ENCODE measurements at places on chromosomes 3 and 15.
A peak's percentile ranks its signal among the peaks of the same experiment; 100 is the strongest.

DNA sequence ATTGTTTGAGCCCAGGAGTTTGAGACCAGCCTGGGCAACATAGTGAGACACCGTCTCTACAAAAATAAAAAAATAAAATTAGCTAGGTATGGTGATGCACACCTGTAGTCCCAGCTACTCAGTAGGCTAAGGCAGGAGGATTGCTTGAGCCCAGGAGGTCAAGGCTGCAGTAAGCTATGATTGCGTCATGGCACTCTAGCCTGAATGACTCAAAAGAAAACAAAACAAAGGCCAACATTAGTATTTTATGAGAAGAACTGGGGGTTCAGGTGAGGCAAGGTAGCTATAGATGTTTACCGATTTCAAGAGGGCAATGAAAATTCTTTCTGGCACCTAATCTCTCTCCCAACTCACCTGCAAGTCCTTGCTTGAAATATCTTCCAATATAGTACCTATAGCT, 77.2 kb downstream of the GREM1 start:
- no peaks in the 10 kb centered on the region for H3K27me3 ChIP-seq
- H3K4me1 ChIP-seq, result peaks cover 72% of the 10 kb centered on the region
- peaks cover 19% of the 10 kb centered on the region for H3K36me3 ChIP-seq
- no peak for DNase-seq
- H3K27ac ChIP-seq, result peak overlapping the region; percentile 81

DNA sequence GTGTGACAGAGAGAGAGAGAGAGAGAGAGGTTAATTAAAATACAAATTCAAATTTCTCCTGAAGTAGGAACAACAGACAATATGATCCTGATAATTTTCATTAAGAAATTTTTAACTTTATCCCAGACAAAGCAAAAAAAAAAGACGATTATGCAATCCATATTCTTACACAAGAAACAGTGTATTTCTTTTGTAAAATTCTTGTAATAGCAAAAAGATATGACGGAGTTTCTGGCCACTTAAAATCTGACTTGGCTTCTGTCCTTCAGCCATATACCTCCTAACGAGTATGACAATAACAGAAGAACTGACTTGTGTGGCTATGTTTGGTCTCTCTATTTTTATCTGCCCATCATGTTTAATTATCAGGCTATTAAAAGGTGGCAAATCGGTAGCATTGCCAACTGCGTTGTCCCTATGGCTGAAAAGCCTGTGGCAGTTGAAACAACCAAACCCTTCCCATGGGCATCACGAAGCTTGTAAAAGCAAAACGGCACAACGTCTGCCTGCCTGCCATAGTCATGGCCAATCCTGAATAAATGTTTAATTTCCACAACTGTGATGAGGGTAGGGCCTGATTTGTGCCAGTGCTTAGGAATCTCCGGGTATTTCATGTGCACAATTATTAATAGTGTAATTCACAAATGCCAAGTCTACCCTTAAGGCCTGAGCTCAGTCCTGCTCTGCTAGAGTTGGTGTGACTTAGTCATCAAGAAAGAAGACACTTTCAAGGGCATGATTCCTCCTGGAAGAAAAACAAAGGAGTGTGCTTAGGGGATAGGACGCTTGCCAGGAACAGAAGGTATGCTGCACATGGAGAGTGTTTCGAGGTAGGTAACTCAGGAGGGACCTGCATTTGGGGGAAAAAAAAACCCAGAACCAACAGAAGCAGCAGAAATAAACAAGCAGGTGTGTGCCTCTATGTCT, 1090.2 kb downstream of the FHIT start:
- no peak for DNase-seq
- no peaks in the 10 kb centered on the region for H3K27me3 ChIP-seq
- H3K4me3 ChIP-seq, result no peak overlapping the region
- no peak overlapping the region for H3K27ac ChIP-seq

GRCh38 chr15:101026656-101027272, 107.6 kb downstream of the LRRK1 start:
- peaks cover 16% of the 10 kb centered on the region for H3K4me1 ChIP-seq
- DNase-seq, result no peak
- H3K4me3 ChIP-seq, result no peak overlapping the region
- peaks cover 31% of the 10 kb centered on the region for H3K27me3 ChIP-seq
- H3K36me3 ChIP-seq, result no peaks in the 10 kb centered on the region

- H3K4me1 ChIP-seq, result peaks cover 9% of the 10 kb centered on the region
- no peaks in the 10 kb centered on the region for H3K27me3 ChIP-seq
- H3K4me3 ChIP-seq, result no peak overlapping the region
- DNase-seq, result no peak
- H3K27ac ChIP-seq, result no peak overlapping the region
- H3K36me3 ChIP-seq, result peaks cover 25% of the 10 kb centered on the region
Measured at GRCh38 chr3:149009732-149010131, 18.4 kb downstream of the GYG1 start.

GRCh38 chr3:72523429-72524151, 324.7 kb downstream of the SHQ1 start:
- no peak overlapping the region for H3K4me3 ChIP-seq
- no peak for DNase-seq
- H3K36me3 ChIP-seq, result no peaks in the 10 kb centered on the region

GRCh38 chr3:133970339-133970738, 59.4 kb downstream of the SLCO2A1 start:
- peaks cover 26% of the 10 kb centered on the region for H3K4me1 ChIP-seq
- no peak for DNase-seq
- H3K27ac ChIP-seq, result peak overlapping the region; percentile 34
- H3K4me3 ChIP-seq, result no peak overlapping the region
- peaks cover 42% of the 10 kb centered on the region for H3K36me3 ChIP-seq
- peaks cover 9% of the 10 kb centered on the region for H3K27me3 ChIP-seq

GRCh38 chr15:52031556-52031955, 12.5 kb downstream of the MAPK6 start:
- peaks cover 2% of the 10 kb centered on the region for H3K27me3 ChIP-seq
- H3K4me1 ChIP-seq, result peaks cover 3% of the 10 kb centered on the region
- no peak overlapping the region for H3K4me3 ChIP-seq
- no peak overlapping the region for H3K27ac ChIP-seq

DNA sequence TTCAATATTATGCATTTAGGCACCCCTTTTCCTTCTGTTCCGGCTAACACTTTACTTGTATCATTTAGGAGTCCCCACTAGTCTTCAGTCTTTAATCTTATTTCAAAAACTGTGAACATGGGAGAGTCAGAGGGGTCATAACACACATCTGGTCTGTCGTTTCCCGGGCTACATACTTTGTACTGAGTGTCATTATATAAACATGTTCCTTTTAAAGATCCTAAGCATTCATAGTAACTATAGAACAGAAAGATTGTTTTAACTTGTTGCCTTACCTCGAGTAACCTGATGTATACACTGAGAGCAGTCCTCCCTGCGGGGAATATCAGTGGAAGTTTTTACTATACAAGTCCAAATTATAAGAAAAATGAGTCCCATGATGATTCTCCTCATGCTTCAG, 78.2 kb upstream of the VEPH1 start:
- no peak for DNase-seq
- no peaks in the 10 kb centered on the region for H3K36me3 ChIP-seq
- no peaks in the 10 kb centered on the region for H3K4me1 ChIP-seq
- no peak overlapping the region for H3K4me3 ChIP-seq
- H3K27ac ChIP-seq, result no peak overlapping the region

GRCh38 chr3:152252755-152253154, 16.0 kb upstream of the MBNL1 start:
- DNase-seq, result no peak
- peaks cover 61% of the 10 kb centered on the region for H3K27me3 ChIP-seq
- no peak overlapping the region for H3K4me3 ChIP-seq
- H3K4me1 ChIP-seq, result no peaks in the 10 kb centered on the region
- peak overlapping the region; percentile 9 for H3K27ac ChIP-seq
- no peaks in the 10 kb centered on the region for H3K36me3 ChIP-seq

DNA sequence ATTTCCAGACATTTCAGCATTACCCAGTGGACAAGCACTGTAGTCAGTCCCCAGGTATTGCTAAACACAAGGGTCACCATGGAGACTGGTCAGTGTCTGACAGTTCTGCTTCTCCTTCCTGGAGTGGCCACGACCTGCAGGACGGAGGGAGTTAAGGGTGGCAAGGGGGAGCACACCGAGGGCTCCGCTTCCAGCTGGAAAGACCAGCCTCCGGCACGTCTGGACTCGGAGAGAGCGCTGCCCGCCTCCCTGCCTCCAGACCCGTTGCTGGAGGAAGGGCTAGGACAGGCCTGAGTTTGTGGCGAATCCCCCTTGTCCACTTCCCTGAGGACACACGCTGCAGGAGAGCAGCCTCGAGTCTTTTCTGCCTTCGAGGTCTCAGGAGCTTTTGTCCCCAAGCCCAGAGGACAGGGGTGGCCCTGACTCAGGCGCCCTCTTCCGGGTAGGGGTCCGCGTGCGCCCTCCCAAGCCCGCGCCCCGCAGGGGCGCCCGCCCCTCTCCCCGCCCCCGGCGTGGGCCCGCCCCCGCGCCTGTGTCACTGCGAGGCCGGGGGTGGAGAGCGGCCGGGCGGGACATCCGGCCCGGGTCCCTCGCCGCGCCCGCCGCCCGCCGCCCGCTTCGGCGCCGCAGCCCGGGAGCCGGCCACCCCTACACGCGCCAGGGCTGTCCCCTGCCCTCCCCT, at the start of gene CHST14:
Gene CHST14 (plus strand): TSS at position 562 of the 682 bp plus-strand sequence. CDS start 230 bp downstream, outside the sequence.
- peak within 1 kb of the TSS; percentile 97 for H3K27ac ChIP-seq
- H3K36me3 ChIP-seq, result peaks cover 1% of the 10 kb centered on the region
- DNase-seq, result peak; percentile 79
- H3K27me3 ChIP-seq, result no peaks in the 10 kb centered on the region
- H3K4me1 ChIP-seq, result peaks cover 50% of the 10 kb centered on the region

DNA sequence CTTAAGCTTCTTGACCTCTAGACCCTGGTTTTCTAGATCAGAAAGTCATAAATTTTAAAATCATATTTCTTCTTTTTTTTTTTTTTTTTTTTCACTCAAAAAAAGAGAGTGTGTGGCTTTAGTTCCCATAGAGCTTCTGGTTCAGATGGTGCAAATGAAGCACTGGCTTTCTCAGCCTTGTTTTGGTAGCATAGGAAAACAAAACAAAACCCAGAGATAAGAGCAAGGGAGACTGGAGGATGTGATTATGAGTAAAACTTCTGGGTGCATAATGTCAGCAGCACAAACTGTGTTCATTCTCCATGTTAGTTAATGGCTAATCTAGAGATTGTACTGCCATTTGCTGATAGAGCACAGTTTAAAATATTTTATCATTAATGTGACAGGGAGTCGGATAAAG, 55.4 kb downstream of the RARB start:
- no peak for DNase-seq
- H3K36me3 ChIP-seq, result no peaks in the 10 kb centered on the region
- no peak overlapping the region for H3K4me3 ChIP-seq
- peaks cover 68% of the 10 kb centered on the region for H3K4me1 ChIP-seq
- H3K27ac ChIP-seq, result peak overlapping the region; percentile 30
- H3K27me3 ChIP-seq, result peaks cover 2% of the 10 kb centered on the region

GRCh38 chr3:347581-347980, 151.0 kb downstream of the CHL1 start:
- H3K27ac ChIP-seq, result no peak overlapping the region
- H3K27me3 ChIP-seq, result no peaks in the 10 kb centered on the region
- H3K4me1 ChIP-seq, result no peaks in the 10 kb centered on the region
- no peaks in the 10 kb centered on the region for H3K36me3 ChIP-seq
- H3K4me3 ChIP-seq, result no peak overlapping the region

DNA sequence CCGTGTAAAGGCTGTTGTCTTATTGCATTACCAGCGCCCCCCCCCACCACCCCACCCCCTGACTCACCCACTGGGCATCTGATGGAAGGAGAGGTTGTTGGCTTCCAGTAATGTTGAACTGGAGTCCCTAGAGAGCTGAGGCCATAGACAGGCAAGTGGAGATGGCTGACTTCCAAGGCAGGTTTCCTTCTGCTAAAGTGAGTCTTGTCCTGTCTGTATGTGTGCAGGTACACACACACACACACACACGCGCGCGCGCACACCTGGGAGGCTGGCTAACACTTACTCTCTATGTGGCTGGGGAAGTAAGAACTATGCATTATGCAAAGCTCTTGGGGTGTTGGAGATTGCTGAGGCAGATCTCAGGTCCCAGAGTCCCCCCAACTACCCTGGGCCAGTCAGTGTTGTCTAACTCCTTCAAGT, 1.6 kb upstream of the KY start:
- no peak overlapping the region for H3K4me3 ChIP-seq
- peaks cover 89% of the 10 kb centered on the region for H3K27me3 ChIP-seq
- DNase-seq, result no peak
- H3K36me3 ChIP-seq, result no peaks in the 10 kb centered on the region

GRCh38 chr15:89131731-89132130, 43.5 kb downstream of the ABHD2 start:
- H3K4me3 ChIP-seq, result no peak overlapping the region
- peaks cover 6% of the 10 kb centered on the region for H3K4me1 ChIP-seq
- H3K27me3 ChIP-seq, result no peaks in the 10 kb centered on the region
- H3K36me3 ChIP-seq, result peaks cover 17% of the 10 kb centered on the region

DNA sequence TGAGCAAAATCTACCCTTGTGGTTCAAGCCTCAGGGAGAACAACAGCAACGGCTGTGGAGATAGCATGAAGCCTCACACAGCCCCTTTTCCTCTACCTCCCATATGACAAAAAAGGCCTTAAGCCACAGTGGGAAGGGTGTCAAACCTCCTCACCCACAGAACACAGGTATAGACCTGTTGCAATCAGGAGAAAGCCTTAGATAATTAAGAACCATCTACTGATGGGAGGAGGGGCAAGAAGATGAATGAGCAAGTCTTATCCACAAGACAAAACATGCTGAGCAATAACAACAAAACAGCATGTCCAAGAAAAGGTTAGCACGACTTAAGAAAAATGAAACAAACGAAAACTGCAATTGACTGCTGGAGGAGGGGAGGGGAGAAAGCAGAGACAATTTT, 272.9 kb upstream of the BCHE start:
- no peaks in the 10 kb centered on the region for H3K36me3 ChIP-seq
- H3K4me3 ChIP-seq, result no peak overlapping the region
- H3K27ac ChIP-seq, result peak overlapping the region; percentile 43
- peaks cover 5% of the 10 kb centered on the region for H3K4me1 ChIP-seq
- no peak for DNase-seq

DNA sequence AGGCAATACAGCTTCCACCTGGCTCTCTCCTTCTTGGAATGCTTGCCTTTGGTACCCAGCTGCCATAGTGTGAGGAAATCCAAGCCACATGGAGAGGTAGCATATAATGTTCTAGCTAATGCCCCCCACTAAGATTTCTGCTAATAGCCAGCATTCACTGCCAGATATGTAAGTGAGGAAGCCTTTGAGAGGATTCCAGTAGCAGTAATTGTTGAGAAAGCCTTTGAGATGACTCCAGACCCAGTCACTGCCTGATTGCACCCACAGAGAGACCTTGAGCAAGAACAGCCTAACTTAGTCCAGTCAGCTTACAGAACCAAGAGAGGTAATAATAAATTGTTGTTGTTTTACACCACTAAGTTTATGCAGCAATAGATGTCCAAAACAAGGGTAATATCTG, 63.1 kb downstream of the STRIT1 start:
- H3K4me3 ChIP-seq, result no peak overlapping the region
- no peak for DNase-seq
- H3K36me3 ChIP-seq, result no peaks in the 10 kb centered on the region
- peaks cover 4% of the 10 kb centered on the region for H3K4me1 ChIP-seq

- no peak overlapping the region for H3K27ac ChIP-seq
- peaks cover 6% of the 10 kb centered on the region for H3K27me3 ChIP-seq
- H3K4me3 ChIP-seq, result no peak overlapping the region
- no peak for DNase-seq
- H3K4me1 ChIP-seq, result peaks cover 10% of the 10 kb centered on the region
Measured at GRCh38 chr15:50884540-50884939, 23.9 kb upstream of the AP4E1 start.

GRCh38 chr3:99781761-99782160, 35.9 kb upstream of the CMSS1 start:
- H3K4me3 ChIP-seq, result no peak overlapping the region
- H3K27me3 ChIP-seq, result peaks cover 3% of the 10 kb centered on the region
- no peaks in the 10 kb centered on the region for H3K36me3 ChIP-seq

- H3K27ac ChIP-seq, result no peak overlapping the region
- no peaks in the 10 kb centered on the region for H3K36me3 ChIP-seq
- no peak for DNase-seq
- peaks cover 16% of the 10 kb centered on the region for H3K27me3 ChIP-seq
Measured at GRCh38 chr15:26879706-26880105, 12.8 kb downstream of the GABRA5 start.
